ENCODE measurements at places on chromosomes 3 and 15.
A peak's percentile ranks its signal among the peaks of the same experiment; 100 is the strongest.

GRCh38 chr3:197378985-197379718 is 80.7 kb upstream of the DLG1 start:
- no peak for DNase-seq

- DNase-seq: no peak
Measured at GRCh38 chr15:57442335-57442734, 66.0 kb downstream of the CGNL1 start.

DNA sequence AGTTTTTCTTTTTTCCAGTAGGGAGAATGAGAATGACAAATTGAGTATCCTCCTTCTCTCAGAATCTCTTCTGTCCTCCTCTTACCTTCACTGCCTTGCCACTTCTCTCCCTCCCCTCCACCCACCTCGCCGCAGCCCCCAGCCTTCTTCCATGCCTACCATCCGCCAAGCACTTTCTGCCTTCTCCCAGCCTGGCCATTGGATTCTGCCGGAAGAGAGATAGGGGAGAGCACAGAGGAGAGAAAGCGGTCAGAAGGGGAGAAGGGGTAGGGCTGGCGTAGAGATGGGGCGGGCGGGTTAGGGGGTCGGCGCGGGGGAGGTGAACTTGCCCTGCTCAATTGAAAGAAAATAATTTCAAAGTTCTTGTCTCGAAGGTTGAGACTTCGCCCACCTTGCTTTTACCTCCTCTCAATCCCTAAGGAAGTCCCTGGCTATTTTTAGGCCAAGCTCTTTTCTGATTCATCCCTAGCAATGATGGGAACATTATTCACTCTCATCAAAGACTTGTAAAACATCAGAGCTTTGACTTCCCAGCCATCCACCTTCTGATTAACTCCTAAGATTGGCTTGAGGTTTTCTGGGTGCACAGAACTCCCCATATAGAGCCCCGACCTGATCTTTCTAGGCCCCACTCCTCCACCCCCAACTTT is 811 bp downstream of the C3orf52 start:
- no peak for DNase-seq

DNA sequence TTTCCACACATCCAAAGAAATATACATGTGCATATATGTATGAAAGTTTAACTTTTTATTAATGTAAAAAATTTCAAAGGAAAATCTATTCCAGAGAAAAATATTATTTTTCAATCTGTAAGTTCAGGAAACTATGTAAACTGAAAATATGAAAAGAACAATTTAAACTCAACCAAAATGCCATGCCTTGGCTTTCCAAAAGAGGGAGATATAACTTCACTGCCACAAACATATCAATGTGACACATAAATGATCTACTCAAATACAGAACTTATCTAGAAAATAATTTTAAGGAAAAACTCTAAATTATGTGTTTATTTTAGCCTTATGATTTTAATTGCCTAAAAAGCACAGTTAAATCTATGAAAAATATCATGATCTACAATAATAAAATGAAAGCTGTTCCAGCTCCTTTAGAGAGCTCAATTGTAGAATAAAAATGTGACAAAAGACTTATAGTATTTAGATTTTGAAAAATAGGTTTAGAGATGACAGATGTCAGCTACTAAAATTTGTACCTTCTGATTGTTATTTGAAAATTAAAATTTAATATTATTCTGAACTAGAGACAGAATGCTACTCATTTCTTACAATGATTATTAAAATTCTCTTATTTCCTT is 94.8 kb downstream of the GBE1 start:
- DNase-seq: no peak

DNA sequence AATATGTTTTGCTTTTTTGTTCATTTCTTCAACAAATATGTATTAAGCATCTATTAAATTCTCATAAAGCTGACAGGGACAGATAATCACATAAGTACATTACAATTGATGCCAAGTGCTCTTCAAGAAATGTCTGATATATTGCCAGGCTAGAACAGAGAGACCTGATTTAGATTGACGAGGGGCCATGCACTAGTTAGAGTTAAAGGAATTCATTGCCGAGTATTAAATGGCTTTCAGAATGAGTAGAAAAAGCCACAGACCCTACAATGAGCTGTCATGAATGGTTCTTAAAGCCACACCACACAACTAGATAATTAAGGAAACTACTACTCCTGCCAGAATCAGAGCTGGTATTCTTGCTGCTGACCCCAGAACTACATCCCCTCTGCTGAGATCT is 250.2 kb upstream of the MME start:
- DNase-seq: no peak

GRCh38 chr15:26807517-26808427 is 34.9 kb upstream of the GABRB3 start:
- no peak for DNase-seq

DNA sequence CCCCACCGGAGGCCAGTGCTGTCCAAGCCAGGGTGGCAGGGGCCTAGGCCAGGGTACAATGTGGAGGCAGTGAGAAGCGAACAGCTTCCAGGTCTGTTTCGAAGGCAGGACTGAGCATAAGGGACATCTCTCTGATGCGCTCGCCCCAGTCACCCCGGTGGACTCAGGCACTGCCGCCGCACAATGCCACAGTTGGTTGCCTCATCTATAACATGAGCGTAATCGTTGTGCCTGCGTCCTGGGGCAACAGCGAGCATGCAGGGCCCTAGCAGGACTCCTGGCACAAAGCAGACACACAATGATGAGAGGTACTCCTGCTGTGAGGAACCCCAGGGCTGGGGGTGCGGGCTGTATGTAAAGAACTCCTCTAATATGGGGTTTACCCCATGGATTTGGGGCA is 14.1 kb downstream of the HRH1 start:
- DNase-seq: no peak

GRCh38 chr15:75695220-75695619 is 17.4 kb downstream of the CSPG4 start:
- DNase-seq: no peak

- peak; percentile 93 for DNase-seq
Measured at GRCh38 chr15:55408012-55408928, at the start of the genes CCPG1 and PIERCE2. CCPG1 (minus strand) TSS chr15:55408359; CDS start chr15:55389424, 18,935 bp downstream. PIERCE2 (plus strand) TSS chr15:55408495; CDS start chr15:55408769, 274 bp downstream.

GRCh38 chr3:48684480-48685143 is 1.1 kb downstream of the NCKIPSD start:
- DNase-seq: no peak

DNA sequence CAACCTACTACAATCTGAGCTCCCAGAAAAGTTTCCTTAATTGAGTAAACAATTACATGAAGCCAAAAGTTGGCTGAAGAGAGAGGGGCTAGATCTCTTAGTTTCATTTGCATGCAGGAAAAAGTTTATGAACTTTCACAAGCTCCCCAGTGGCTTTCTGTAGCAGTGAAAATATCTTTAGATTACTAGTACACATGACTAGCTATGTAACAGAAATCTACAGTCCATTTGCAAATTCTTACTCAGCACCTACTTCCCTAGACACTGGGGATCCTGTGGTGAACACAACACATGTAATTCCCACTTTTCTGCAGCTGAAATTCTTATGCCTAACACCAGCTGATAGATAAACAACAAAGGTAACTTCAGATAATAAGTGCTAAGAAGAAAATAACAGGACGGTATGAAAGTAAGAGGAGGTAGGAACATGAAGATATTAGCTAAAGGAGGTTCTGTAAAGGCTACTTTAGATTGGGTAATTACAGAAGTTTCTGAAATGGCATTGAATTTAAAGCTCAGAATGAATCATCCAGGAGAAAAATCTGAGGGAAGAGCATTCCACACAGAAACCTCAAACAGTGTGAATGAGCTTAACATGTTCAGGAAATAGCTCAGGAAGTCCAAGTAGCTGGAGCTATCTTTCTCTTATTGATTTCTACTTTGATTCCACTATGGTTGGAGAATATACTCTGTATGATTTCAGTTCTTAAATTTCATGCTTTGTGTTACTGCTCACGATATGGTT is 204.8 kb downstream of the MAGI1 start:
- no peak for DNase-seq

DNA sequence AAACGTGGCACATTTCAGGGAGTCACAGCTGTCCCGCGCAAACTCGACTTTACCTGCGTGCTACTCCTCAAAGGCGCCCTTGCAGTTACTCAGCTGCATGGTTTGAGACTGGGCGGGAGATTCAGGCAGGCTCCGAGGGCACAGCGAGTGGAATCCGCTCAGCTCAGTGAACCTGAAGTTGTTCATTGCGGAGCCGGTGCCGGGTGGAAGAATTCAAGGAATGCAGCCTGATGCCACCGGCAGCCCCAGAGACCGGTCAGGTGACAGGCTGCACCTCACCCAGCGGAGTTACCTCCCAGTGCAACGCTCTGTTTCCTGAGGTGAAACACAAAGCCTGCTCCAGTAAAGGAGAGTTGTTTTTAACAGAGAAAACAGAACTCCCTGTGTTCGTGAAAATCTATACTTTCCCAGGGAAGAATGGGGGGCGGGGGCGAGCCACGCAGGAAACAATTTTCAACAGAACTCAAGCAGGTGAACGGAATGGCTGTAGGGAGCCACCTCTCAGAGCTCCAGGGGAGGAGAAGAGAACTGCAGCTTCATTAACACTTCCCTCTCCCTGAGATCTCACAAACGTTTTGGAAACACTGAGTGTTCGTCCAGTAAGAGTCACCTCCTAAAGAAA is 3.8 kb downstream of the VEPH1 start:
- no peak for DNase-seq

DNA sequence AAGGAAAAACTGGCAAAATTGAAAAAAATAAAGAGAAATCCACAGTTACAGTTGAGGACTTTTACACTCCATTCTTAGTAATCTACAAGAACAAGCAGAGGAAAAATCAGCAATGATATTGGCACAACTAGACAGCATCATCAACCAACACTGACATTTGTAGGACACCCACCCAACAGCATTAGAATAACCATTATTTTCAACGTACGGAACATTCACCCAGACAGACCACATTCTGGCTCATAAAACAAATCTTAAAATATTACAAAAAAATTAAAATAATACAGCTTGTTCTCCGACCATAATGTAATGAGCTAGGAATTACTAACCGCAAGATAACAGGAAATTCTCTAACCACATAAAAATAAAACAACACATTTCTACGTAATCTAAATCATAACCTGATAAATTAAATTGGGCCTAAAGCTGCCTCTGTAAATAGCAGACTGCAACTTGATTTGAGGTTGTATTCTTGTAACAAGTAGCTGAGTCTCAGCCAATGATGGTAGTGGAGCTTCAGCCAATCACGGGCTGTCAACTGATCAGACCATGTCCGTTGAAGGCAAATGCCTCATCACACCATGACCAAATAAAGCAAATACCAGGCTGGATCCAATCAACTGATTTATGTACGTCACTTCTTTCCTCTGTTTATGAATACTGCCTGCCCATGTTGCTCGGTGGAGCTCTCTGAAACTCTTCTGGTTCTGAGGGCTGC is 9.2 kb downstream of the PLSCR4 start:
- no peak for DNase-seq

- peak; percentile 95 for DNase-seq
Measured at GRCh38 chr3:122383771-122384697, at the start of gene FAM162A. FAM162A (plus strand) TSS chr3:122384182; CDS start chr3:122384266, 84 bp downstream.

DNA sequence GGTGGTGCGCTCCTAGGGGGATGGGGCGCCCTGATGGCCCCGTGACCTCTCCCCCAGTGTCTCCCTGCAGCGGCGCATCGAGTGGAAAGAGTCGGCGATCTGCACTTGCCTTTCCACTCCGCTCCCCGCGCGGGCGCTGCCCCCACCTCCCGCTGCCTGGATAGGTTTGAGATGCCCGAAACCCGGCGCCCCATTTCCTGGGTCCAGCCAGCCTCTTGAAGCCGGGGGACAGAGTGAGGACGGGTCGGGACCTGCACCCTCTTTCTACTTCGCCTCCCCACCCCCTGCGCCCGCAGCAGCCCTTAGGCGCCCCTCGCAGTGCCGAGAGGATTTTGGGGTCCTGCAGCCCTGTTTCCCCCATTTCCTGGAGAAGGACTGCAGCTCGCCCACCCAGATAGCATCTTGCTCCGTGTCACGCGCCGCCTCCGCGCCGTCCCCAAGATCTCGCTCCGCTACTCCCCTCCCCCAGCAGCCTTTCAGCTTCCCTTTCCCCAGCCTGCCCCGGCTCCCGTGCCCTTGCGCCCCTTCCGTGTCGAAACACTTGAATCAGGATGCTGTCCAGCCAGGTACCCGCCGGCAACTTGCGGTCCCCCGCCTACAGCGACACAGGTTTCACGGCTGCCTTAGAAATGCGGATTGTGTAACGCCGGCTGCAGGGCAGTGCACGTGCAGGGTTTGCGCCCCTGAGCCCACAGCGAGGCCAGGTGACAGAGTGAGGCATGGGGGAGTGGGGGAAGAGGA is 519 bp downstream of the ABHD6 start:
- DNase-seq: peak; percentile 44

- DNase-seq: no peak
Measured at GRCh38 chr3:129070086-129070885, 9.7 kb downstream of the GP9 start.

- DNase-seq: no peak
Measured at GRCh38 chr15:98017150-98017964, 56.9 kb downstream of the ARRDC4 start.

DNA sequence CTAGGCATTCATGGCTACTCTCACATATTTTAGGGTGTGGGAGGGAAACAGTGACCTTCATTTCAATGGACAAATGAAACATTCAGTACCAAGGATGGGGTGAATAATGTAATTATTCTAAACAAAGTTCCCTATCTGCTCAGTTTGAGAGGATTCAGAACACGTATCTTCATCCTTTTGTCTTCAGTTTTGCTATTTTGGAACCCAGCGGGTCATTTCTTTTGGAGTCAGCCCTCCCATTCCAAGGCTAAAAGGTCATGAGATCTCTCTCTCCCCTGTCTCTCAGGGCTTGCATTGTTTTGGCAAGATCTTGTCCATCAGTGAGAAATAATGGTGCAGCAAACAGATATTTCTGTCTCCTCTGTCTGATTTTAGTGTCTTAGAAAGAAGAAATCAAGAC is 16.3 kb upstream of the GATM start:
- DNase-seq: no peak

GRCh38 chr15:34161329-34161963 is 48.5 kb downstream of the KATNBL1 start:
- DNase-seq: no peak

DNA sequence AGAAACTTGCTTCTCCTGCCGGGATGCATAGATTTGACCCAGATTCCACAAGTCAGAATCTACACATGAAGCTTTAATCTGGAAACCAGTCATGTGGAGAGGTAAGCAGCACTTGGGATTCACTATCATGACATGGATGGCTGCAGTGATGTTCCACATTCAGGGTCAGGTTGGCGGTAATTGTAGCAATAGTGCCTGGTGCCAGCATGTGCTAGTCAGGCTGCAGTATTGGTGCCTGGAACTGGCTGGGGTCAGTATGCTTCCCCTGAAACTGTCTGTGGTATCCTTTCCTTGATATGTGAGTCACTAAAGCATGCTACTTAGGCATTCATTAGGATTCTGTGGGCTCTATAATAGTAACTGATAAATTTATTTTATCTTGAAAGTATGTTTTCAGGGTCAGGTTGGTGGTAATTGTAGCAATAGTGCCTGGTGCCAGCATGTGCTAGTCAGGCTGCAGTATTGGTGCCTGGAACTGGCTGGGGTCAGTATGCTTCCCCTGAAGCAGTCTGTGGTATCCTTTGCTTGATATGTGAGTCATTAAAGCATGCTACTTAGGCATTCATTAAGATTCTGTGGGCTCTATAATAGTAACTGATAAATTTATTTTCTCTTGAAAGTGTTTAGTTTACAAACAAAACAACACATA is 1439.2 kb downstream of the ZPLD1 start:
- DNase-seq: no peak
